ENCODE measurements at places on chromosomes 1 and 21.

DNA sequence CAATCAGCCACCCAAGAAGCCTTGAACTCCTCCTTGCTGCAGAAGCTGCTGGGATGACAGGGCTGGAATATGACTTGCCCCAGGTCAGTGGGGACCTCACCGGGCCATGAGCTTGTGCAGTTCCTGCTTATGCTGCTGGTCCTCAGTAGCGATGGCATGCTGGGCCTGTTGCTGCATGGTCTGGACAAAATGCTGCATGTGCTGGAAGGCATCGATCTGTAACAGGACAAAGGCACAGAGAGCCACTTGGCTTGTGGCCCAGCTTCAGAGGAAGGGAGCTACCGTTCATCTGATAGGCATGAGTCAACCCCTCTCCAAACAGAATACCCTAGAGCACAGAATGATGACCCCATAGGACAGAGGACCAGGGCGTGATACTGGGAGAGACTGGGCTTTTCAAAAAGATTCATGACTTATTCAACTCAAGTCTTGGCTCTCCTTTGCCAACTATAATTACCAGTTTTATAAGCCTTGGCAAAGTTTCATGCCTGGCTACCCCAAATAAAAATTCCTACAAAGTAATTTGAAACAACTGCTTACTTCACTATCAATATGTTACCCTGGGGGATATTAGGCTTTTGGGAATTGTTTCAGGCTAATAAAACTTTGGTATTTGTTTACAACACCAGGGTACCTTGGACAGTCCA lies 34.7 kb upstream of the EXOSC10 start:
- DNase-seq = no peak

DNA sequence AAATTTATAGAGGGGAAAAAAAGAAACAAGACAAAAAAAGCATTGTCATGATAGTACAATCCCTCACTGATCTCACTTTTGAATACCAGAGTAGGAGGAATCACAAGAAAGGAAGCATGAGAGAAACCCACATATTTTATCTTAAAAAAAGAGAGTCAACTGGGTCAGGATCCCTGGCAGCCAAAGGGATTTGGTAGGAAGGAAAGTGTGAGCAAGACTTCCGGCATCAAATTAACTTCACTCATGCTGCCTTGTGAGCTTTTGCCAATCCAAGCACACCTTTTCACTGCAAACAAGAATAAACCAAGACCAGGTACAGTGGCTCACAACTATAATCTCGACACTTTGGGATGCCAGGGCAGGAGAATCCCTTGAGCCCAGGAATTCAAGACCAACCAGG lies 53.1 kb downstream of the SLC9C2 start:
- no peak for DNase-seq

GRCh38 chr1:14949836-14950713 lies 203.5 kb upstream of the TMEM51 start:
- no peak for DNase-seq

GRCh38 chr21:39300587-39300986 lies 12.8 kb downstream of the BRWD1 start:
- DNase-seq = no peak

DNA sequence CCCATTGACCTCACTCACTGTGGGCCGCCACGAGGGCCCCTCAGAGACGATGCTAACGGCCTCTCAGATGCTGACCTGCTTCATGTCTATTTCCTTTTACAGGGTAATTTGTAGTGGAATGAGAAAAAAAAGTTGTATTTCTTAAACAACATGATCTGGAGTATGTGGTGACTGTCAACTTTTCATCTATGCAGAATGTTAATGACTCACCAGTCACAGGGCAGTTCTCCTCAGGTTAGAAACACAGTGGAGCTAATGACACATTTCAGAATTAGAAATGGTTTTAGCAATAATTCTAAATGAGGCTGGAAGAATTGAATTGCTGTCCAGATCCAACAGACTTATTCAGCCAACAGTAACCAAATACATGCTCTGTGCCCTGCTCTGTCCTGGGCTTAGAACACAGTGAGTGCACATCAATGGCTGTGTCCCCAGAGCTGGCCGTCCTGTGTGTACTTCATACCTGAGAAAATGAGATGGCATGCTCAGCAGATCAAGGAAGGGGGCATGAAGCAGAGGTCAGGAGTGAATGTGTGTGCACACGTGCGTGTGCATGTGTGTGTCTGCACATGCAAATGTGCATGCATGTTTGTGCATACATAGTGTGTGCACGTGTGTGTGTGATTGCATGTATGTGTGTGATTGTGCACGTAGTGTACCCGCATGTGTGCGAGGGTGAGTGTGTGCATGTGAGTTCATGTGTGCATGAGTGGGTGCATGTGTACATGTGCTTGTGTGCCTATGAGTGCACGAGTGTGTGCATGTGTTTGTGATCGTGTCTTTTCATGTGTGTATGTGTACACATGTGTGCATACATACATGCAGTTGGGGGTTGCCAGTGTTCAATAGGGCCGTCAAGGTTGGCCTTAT lies 145.3 kb downstream of the PCBP3 start:
- no peak for DNase-seq

DNA sequence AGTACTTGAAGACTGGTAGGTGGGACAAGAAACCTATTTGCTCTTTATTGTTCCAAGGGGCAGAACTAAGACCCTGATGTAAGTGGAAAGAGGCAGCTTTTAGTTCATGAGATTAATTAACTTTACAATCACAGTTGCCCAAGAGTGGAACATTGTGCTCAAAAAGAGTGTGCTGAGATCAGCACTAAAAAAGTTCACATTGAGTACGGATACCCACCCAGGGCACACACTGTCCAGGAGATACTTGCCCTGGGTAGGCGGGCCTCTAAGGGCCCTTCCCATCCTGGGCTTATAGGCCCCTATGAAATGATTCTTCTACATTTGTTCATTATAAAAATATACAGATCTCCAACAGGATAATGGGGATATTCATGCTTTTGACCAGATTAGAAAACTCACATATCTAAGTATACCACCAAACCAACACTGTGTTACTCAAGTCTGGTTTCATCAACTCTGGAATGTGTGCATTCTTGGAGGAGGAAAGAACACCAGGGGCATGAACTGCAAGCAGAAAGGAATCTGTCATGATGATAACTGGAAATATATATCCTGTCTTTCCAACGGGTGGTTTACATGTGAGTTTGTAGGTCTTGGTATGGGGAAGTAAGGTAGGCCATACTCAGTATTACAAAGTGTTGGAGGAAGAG lies 626.2 kb downstream of the SMYD3 start:
- no peak for DNase-seq

DNA sequence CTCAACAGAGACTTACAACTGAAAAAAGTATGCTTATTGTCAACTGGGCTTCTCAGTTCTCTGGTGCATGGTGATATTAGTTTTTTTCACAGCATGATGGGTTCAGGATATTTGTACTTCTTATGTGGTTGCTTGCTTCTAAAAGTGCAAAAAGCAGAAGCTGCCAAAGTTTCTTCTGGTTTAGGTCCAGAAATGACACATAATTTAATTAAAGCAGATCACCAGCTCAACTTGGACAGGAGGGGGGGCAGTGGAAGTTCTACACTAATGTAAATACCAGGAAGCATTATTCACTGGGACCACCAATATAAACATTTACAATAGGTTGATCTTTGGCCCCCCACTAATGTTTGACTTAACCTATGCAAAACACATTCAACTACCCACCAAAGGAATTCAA lies 354.8 kb upstream of the BRINP3 start:
- no peak for DNase-seq

GRCh38 chr1:99643021-99643779 lies 2.7 kb upstream of the PALMD start:
- DNase-seq = no peak

- peak; percentile 58 for DNase-seq
Observed at GRCh38 chr1:156750711-156751450, 594 bp downstream of the HDGF start.

DNA sequence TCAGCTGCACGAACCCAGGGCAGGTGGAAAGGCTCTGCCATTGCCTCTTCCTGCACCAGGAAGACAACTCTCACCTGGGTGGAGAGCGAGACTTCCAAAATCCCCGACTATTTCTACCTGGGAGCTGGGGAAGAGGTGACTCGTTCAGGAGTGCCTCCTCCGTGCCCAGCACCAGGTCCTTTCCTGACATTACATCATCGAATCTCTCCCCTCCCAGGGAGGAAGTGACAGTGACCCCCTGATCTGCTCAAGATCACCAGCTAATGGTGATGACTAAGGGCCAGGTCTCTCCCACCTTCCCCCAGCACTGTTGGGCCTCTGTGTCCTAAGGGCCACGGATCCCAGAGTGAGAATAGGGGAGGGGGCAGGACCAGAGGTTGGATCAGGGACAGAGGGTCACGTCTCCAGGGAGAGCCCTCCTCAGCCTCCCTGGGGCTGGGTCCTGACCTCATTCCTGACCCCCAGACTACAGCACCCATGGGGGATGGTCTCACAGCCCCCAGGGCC lies 6.8 kb downstream of the MEGF6 start:
- DNase-seq = no peak

GRCh38 chr1:186984959-186985358 lies 156.2 kb downstream of the PLA2G4A start:
- DNase-seq = no peak

- DNase-seq = peak; percentile 87
Observed at GRCh38 chr1:23577056-23578004, 18.0 kb upstream of the ID3 start.

- no peak for DNase-seq
Observed at GRCh38 chr1:104855550-104855949, 1105.9 kb downstream of the AMY1C start.

DNA sequence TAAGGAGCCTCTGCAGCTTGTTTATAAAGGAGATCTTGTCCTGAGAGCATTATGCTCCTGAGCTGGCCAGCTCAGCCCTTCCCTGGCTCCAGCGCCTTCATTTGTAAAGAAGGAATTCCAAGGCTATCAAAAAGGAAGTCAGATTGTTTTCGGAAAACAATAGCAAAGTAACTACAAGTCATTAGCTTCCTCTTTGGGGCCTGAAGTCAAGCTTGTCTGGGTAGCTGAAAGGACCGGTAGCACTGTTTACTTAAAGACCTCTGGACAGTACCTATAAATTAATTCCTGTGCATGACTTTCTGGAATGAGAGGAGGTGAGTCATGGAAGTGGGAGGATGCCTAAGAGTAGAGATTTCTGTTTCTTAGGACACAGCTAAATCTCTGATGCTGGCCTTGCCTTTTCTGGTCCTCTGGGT lies 20.7 kb upstream of the GJA5 start:
- no peak for DNase-seq

- DNase-seq = no peak
Observed at GRCh38 chr1:209267968-209268367, 315.5 kb upstream of the CAMK1G start.

GRCh38 chr1:192395895-192396294 lies 79.1 kb downstream of the RGS21 start:
- no peak for DNase-seq

- DNase-seq = peak; percentile 55
Observed at GRCh38 chr1:154433161-154433764, 28.1 kb downstream of the IL6R start.

DNA sequence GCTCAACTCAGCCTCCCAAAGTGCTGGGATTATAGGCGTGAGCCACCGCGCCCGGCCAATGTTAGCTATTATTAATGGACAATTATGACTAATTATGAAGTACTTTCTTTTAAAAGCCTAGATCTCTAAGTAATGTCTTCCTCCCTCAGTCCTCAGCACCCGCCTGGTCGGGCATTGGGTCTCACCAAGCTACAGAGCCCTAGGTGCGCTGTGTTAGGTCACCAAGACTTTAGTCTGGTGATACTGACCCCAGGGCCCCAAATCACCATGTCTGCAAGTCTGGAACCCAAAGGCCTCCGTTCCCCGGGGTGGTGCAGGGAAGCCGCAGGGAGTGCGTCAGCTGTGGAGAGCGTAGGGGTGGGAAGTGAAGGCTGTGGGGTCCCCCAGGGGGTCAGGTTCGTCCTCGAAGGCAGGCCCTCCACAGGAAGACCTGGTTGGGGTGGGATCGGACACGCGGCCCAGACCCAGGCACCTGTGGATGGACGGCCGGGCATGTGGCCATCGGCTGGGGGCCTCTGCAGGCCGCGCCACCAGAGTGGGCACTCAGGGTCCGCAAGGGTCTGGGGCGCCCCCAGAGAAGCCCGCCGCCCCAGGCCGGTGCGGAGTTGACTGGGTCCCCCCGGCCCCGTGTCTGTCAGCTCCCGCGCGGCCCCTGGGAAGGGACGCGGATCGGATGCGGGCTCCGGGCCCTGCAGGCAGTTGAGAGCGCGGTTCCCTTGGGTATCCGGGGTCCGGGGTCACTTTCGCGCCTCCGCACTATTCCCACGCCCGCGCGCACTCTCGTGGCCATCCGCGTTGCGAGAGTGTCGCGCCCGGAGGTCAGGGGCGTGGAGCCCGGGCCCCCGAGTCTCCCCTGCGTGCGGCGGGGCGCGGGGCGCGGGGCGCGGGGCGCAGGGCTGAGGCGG lies 710 bp upstream of the PDXK start:
- DNase-seq = no peak

GRCh38 chr1:41500378-41500777 lies 15.9 kb upstream of the EDN2 start:
- DNase-seq = no peak

DNA sequence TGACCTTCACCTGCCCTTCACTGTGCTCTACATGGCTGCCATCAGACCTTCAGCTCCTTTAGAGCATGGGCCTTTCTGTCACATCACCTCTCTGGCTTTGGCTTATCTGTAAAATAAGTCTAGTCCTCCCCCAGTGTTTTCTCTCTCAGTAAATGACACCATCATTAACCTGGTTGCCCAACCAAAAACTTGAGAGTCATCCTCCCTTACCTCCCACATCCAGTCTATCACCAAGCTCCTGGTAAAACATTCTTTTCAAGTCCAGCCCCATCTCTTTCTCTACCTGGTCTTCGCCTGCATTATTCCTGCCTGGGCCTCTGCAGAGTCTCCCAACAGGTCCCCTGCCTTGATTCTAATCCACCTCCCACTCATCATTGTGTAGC lies 13.1 kb downstream of the SLC26A9 start:
- peak; percentile 26 for DNase-seq

DNA sequence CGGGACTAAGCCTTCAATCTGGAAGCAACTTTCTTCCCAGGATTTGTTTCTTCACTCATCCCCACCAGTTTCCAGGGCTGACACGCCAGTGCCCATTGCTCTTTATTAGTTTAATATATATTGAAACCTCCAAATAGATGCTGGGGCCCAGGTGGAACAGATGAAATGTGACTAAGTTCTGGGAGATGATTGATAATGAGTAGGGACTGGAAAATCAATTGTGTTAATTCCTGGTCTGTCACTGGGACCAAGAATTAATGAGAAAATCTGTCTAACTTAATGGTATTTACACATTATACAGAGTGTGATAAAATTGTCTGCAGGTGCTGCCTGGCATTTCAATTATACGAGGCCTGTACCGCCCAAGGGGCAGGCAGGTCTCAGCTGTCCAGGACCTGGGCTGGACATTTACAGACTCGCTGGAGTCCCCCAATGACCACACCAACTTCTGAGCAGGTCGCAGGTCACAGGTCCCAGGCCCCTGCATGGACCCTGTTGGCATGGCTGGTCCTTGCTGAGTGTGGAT lies 35.8 kb downstream of the UBIAD1 start:
- no peak for DNase-seq

GRCh38 chr1:17207966-17208418 lies 3.1 kb downstream of the PADI1 start:
- DNase-seq = peak; percentile 56

DNA sequence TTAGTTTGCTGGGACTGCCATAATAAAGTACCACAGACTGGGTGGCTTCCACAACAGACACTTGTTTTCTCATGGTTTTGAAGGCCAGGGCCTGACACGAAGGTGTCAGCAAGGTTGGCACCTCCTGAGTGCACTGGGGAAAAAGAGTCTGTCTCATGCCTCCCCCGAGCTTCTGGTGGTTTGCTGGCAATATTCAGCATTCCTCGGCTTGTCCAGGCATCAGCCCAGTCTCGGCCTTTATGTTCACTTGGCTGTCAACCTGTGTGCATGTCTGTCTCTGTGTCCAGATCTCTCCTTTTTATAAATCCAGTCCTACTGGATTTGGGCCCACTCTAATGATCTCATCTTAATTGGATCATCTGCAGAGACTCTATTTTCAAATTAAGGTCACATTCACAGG lies 72.6 kb downstream of the DOP1B start:
- no peak for DNase-seq
